ENCODE measurements at places on chromosomes 16 and 17. TPM values are rescaled to one million over a fixed set of nuclear protein-coding genes. Genes with fewer than 3 reads are reported as not detected.

The MON1B gene
- 9.1 TPM for polyA plus RNA-seq

The RHBDL1 gene
- 2.3 TPM for polyA plus RNA-seq

The KRT13 gene
- polyA plus RNA-seq, result 2.1 TPM

The PLXDC1 gene
- 13.0 TPM for polyA plus RNA-seq

The GNAO1 gene
- 69.4 TPM for polyA plus RNA-seq

The CHD9NB gene
- 0.77 TPM for polyA plus RNA-seq

The MIS12 gene
- polyA plus RNA-seq, result 7.9 TPM

The KRT40 gene
- polyA plus RNA-seq, result not detected

The KCTD11 gene
- polyA plus RNA-seq, result 7.8 TPM

The SEPTIN12 gene
- not detected for polyA plus RNA-seq

The TBC1D3K gene
- not detected for polyA plus RNA-seq

The CCL13 gene
- polyA plus RNA-seq, result 2.0 TPM

The SHBG gene
- polyA plus RNA-seq, result 0.57 TPM

The KRT23 gene
- not detected for polyA plus RNA-seq

The KRT39 gene
- polyA plus RNA-seq, result not detected

Data from right cardiac atrium (tissue), 5 donors.